H1 (cell line): ENCODE measurements at places on chromosomes 1 and 21. TPM values are rescaled to one million over a fixed set of nuclear protein-coding genes. Genes with fewer than 3 reads are reported as not detected.
A peak's percentile ranks its signal among the peaks of the same experiment; 100 is the strongest.

GRCh38 chr1:197841883-197842553 is 60.4 kb upstream of the C1orf53 start:
- no peak for DNase-seq

- no peak for DNase-seq
Observed at GRCh38 chr1:58983633-58984245, 199.9 kb upstream of the JUN start.

KPNA6 gene
- total RNA-seq = 116 and 120 TPM in 2 replicates

DNA sequence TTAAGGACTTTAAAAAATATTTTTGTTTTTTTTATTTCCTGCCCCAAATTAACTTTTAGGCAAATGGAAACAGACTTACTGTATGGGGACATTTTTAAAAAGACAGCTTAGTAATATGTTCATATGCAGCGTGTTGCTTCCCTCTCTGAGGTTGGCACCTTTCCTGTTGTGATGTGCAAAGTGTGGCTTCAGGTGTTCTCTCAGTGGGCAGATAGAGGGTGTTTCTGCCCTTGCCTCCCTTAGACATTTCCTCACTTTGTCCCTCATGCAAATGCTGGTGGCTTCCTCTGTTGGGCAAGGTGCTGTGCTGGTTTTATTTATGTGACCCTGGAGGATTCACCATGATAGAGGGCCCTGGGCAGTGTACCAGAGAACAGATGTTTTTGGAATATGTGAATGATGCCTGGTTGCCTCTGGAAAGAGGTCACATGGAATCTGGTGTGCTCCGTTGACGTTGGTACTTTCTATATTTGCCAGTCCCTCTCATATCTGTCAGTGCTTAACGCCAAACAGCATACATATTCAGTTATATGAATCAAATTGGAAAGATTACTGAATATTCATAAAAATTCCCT is 123.5 kb downstream of the PATJ start:
- no peak for DNase-seq

DMBX1 gene
- 0.30 TPM in 1 of 2 replicates, not detected in the other for total RNA-seq

- no peak for DNase-seq
Observed at GRCh38 chr1:31666263-31666963, 21.7 kb upstream of the PEF1 start.

GRCh38 chr1:112957133-112957812 is 1.3 kb upstream of the SLC16A1 start:
- peak; percentile 68 for DNase-seq

HES3 gene
- 54.3 and 67.9 TPM in 2 replicates for total RNA-seq

GRCh38 chr1:111441573-111442192 is 7.4 kb downstream of the WDR77 start:
- DNase-seq = peak; percentile 31

DNA sequence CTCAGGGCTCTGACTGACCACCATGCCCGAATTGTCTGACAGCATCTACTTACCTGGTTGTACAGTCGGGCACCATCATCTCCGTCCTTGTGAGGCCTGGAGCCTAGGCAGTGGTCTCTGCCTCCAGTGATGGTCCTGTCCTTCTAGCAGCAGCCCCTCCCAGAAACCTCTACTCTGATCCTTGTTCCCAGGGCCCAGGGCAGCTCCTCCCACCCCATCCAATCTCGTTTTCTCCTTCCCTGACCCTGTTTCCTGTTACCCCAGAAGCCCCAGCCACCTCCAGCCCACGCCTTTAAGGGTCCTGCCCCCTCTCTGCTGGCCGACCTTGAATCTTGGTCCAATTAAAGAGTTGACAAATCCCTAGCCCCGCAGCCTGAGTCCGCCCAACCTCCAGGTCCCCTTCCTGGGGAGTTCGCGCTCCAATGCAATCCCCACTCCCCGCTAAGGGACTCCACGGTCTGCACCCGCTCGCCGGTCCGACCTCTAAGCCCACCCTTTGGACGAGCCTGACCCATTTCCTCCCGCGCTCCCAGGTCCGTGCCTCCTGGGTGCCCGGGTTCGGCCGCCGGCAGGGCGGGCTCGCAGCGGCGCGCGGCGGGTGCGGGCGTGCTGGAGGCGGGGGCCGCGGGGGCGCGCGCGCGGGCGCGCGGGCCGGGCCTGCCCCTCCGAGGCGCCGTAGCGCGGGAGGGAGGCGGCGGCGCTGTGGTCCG is at the start of gene B4GALT2:
Gene B4GALT2 (plus strand): TSS at position 660 of the 710 bp plus-strand sequence. CDS start 1,951 bp downstream, outside the sequence.
- DNase-seq = peak; percentile 75

- no peak for DNase-seq
Observed at GRCh38 chr1:189821833-189822232, 655.8 kb downstream of the BRINP3 start.

GRCh38 chr1:204278958-204279357 is 65.2 kb upstream of the GOLT1A start:
- no peak for DNase-seq

FAM151A gene
- total RNA-seq = not detected in 2 replicates

GRCh38 chr21:46217511-46218196 is 10.9 kb downstream of the LSS start:
- DNase-seq = no peak

DNA sequence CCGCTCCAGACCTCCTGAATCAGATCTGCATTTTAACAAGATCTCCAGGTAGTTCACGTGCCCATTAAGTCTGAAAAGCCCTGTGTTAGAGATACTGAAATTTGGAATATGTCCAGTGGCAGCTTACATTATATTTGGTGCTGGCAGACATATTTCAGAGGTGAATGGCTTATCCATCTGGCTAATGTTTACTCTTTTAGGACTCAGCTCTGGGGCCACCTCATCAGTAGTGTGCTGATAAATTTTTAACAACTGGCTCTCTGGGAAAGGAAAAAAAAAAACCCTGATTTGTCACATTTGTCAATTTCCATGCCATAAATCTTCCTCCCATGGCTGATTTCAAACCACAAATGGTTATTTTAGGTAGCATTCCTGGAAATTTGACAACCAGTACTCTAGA is 25.3 kb upstream of the SYT6 start:
- no peak for DNase-seq

DNA sequence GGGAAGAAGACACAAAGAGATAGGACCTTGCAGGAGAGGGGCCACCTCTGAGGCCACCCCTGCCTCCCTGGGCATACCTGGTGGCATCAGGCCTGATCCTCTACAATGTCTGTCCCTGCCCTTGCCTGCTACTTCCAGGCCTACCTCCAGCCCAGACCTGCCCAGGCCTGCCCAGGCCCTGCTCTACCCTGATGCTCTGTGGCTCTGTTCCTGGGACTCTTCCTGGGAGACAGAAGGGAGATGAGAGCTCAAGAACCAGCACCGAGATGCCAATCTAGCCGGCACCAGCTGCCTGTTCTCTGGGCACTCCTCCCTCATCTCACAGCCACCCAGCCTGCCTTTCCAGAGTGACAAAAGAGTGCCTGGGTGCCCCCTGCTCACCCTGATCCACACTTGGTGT is 2.7 kb downstream of the CELF3 start:
- DNase-seq = no peak

NTMT2 gene
- total RNA-seq = 0.67 TPM in 1 of 2 replicates, not detected in the other

DNA sequence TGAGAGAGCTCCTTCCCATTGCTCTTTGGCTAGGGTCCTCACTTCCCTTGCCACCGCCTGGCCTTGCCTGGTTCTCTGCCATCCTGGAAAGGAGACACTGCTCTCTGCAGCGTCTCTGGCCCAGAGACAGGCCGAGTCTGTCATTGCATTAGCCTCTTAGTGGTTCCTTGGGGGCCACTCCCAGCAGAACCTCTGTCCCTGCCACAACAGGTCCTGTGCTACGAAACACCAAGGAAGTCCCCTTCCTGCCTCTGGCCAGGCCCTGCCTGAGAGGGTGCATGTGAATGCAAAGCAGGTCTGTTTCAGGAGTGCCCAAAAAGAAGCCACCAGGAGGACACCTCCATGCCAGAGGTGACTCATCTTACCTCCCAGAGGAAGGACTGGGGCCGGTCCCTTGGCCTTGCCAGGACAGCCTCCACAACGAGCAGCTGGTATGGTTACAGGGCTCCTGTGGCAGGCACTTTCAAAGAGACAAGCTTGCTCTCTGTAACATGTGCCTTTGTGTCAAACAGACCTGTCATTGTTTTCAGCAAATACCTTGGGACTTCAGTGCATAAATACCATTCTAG is 59.6 kb downstream of the VPS26C start:
- DNase-seq = no peak

ILF2 gene
- 387 and 389 TPM in 2 replicates for total RNA-seq

DNA sequence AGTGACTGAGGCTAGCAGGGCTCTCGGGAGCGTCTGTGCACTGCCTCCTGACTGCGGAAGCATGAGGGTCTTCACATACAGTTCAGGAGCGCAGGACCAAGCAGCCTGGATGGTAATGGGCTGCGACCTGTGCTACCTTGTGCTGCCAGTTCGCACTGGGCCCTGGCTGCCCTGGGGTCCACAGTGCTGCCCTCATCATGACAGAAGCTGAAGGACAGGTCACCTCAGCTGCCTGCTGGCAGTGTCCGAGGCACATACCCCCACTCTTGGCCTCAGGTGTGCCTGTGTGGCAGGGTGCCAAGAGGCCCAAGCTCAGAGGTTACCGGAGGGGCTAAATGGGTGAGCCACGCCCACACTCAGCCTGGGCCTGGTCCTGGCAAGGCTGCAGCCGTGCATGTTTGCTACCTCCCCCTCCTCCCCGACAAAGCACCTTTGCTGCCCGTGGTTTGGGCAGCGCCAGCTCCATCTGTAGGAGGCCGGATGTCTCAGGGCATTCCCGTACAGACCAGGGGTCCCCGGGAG is 4.4 kb downstream of the JMJD4 start:
- no peak for DNase-seq

DNA sequence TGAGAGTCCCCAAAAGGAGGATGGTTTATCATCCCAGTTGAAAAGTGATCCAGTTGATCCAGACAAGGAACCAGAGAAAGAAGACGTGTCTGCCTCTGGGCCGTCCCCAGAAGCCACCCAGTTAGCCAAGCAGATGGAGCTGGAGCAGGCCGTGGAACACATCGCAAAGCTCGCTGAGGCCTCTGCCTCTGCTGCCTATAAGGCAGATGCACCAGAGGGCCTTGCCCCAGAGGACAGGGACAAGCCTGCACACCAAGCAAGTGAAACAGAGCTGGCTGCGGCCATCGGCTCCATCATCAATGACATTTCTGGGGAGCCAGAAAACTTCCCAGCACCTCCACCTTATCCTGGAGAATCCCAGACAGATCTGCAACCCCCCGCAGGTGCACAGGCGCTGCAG is 43.3 kb downstream of the ZBTB17 start:
- no peak for DNase-seq

WNT9A gene
- total RNA-seq = 0.78 and 1.1 TPM in 2 replicates

DNA sequence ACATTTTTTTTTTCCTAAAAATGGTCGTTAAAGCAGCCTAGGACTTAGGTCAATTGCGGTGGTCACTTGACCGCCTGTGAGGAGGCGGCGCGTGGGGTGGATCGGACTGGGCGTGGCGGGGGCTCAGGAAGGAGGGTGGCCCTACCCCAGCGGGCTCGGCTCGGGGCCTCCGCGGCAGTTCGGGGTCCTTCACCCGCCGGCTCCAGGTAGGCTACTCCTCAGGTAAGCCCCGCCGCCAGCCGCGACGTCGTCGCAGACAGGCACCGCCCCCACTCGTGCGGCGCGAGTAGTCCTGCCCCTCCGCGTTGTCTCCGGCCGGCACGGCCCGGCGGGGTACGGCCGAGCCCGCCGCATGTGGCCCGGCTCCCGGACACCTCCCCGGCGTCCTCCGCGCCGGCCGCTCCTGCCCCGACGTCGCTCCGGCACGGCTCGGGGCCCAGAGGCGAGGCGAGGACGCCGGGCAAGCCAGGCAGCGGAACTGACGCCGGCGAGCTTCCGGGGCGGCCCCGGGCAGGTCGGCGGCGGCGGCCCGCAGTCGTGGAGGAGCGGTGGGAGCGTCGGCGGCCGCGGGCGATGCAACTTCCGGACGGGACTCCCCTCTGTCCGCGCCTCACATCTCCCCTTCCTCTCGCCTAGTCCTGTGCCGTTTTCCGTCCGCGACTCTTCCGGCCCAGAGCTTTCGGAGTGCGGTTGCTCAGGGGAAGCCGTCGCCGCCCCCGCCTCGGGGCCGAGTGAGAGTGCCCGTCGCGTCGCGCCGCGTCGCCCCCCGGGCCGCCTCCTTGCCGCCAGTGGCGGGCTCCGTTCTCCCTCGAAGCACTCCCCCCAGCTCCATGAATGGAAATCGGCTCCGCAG is at the start of gene AGO3:
Gene AGO3 (plus strand): TSS at position 513 of the 853 bp plus-strand sequence. CDS start 322 bp downstream, at position 835.
- peak; percentile 91 for DNase-seq

CR2 gene
- 3.0 and 4.1 TPM in 2 replicates for total RNA-seq

NMNAT2 gene
- 20.9 and 23.8 TPM in 2 replicates for total RNA-seq

GRCh38 chr1:62906428-62906886 is 122.5 kb downstream of the ATG4C start:
- DNase-seq = no peak

DNA sequence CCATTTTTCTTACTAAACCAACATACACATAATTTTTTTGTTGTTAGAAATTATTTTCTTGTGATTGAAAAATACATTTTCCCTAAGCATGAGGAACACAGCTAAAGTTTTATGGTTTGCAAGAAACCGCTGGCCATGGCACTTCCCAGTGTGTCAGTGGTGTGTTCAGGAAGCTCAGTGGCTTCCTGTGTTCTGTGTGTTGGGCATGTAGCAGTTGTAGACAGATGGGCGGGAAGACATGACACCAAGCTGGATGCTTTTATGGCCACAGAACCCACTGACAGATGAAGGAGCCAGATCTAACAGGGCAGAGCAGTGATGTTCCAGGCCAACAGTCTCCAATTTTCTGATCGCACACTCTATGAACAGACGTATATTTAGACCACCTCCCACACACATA is 119.8 kb downstream of the GALNT2 start:
- no peak for DNase-seq

DNA sequence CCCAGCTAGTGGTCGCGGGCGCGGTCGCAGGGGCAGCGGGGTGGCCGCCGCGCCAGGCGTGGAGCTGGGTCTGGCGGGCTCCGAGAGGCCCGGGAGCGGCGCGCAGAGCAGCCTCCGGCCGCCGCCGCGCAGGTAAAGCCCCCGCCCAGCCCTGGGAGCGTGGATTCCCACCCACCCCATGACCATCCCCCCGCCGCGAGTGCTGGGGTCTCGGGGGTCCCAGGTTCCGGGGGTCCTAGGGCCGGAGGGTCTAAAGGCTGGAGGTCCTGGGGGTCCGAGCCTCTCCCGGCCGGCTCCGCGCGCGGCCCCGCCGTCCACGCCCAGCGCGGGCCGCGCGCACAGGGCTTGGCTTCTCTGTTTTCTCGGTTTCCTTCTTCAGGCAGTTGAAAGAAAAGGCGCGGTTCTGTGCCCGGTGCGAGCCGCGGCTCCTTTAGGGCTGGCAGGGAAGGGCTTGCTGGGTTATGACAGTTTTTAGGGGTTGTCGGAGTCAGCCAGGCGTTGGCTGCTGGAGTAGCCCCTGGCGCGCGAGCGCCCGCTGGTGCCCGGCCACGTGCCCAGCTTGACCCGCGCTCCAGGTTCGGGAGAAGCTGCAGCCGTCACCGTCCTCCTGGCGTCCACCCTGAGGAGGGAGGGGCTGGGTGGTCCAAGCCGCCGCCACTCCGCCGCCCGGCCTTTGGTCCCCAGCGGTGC is 359 bp downstream of the LRRC3 start:
- DNase-seq = peak; percentile 69

DNA sequence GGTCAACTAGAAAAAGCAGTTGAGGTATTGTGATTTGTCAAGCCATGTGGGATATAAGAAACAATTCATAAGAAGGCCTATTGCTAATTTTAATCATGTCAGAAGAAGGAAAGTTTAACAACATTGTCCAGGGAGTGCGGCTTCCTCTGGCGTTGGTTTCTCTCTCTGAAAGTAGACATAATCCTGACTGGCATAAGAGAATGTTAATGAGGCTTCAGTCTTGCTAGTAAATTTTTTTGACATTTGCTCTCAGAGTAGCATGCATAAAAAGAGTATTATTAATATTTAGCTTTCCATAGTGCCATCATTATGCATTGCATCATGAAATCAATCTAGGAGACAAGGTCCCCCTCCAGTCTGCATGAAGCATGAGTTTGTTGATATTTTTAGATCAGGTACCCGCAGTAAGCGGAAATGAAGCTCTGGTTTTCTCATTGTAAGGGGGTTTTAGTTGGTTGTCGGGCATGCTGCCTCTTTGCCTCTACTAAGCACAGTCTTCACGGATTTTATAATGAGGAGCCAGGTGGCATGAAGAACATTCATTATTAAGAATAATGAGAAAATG is 12.8 kb upstream of the PRDM2 start:
- DNase-seq = no peak
